ENCODE measurements at places on chromosomes 3 and 15.
A peak's percentile ranks its signal among the peaks of the same experiment; 100 is the strongest.

DNA sequence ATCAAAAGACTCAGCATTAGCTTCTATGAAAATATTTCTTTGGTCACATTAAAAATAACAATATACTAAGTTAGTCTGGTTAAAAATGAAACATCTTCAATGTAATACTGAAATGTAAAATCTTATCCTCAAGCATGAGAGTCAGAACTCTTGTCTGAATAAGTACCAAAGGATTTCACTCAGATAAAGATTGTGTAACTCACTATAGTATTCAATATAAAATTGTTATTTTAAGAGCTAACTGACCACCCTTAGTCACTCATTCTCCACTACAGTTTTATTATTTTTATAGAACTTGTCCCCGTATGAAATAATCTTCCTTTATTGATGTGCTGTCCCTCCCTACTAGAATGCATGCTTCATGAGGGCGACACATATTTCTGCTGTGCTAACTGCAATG, 426.3 kb downstream of the MECOM start:
- no peak for DNase-seq

GRCh38 chr3:63070476-63070810, 195.2 kb upstream of the CADPS start:
- no peak for DNase-seq

DNA sequence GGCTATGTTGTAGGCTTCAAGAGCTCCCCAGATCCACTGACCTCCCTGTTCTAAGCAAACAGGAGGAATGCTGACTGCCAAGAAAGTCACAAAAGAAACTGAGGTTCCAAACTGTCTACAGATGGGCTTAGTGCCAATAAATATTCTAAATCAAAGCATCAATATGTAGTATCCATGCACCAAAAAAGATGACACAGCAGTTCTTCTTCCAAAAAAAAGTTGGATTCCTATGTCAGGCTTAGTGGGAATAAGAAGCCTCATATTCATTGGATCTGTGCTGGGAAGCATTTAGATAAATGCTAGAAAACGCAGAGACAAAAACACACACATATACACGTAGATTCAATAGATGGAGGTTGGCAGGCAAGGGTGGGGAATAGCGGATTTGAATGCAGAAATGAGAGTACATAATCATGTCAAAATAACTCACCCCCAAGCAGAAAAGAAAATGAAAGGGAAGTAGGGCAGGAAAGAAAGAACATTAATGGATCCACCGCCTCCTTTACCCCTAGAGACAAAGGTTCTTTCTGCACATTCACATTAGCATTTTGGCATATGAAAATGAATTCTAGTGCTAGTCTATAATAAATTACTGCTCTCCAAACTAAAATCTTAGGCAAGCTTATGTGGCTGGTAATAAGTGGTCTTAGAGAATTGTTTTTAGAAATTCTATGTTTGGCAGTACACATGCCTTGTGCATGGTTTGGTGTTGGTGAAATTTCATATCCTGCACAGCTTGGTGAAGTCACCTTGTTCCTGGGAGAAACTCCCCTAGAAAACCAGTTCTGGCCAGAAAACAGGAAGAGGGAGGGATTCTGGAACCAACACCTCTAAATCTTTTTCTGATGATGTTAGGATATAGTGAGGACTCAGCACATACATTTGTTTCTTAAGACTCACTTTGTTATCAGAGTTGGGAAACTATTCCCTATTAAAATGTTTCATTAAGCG, 283.4 kb downstream of the LSAMP start:
- DNase-seq, result no peak

DNA sequence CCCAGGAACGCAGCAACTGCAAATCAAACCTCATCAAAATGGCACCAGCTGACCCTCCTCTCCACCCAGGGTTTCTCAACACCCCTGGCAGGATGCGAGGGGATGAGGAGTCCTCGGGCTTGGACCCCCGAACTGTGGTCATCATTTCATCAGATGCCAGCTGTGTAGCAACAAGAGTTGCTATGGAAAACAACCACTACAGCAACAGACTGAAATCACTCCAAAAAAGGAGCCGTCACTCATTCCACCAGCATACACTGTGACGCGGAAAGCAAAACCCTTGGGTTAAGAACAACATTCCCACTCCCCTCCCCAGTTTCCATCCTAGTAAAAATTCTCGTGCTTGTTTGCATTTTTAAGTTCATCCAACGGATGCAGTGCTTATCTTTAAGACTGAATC, 40.1 kb downstream of the VGLL4 start:
- no peak for DNase-seq

DNA sequence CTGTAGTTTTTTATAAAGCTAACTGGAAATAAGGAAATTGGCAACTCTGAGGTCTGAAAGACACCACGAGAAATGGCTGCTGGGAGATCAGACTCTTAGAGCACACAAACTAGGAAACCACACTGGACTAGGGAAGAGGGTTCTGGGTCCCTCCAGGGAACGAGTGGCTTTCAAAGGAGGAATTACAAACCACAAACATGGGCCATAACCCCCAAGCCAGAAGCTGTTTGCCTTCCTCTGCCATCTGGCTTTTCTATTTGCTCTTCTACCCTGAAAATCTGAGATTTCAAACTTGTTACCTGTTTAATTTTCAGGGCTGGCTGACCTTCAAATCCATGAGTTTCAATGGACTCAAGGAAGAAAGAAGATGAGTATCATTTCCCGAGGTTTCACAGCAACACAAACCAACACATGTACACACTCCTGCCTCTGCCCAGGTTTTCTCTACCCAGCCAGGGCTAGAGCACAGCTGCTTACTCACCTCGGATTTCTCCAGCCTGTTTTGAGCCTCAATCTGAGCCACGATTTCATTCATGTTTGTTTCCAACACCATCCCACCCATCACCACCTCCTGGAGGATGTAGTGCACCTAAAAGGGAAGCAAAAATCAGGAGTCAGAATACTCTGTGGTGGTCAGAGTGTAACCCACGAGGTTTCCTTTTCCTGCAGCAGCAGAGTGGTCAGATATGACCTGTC, 22.6 kb upstream of the ANPEP start:
- no peak for DNase-seq

DNA sequence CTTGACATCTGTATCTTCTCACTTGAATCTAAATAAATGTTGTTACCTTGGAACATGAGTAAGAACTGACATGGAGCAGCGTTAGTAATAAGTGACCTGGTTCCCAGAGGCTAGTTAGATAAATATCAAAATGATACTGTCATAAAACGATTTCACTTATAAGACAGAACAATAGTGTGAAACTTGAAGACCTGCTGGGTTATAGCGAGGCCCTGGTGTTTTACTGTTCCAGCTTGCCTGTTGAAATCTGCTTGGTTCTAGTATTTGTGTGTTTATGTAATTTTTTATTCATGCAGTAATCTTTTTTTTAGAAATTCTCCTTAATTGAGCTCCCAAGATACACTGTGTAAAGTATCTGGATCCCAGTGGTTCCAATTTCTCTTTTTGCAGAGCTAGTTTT, 129.4 kb downstream of the CACNA2D3 start:
- no peak for DNase-seq

DNA sequence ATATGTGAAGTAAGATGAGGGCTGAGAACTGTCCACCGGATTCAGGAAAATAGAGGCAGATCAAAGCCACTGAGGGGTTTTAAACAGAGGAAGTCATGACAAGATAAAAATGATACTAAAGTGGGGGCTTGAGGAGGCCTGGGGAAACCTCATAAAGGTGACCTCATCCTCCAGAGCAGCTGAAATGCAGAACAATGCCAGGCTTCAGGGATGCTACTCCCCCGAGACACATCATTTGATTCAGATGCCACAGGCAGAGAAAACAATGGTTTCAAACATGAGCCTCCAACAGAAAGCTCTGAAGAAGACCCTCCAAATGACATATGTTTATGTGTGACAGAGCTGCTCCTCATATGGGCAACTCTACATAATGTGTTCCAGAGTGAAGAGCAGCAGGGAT, 6.4 kb downstream of the CFAP20DC start:
- DNase-seq, result no peak

DNA sequence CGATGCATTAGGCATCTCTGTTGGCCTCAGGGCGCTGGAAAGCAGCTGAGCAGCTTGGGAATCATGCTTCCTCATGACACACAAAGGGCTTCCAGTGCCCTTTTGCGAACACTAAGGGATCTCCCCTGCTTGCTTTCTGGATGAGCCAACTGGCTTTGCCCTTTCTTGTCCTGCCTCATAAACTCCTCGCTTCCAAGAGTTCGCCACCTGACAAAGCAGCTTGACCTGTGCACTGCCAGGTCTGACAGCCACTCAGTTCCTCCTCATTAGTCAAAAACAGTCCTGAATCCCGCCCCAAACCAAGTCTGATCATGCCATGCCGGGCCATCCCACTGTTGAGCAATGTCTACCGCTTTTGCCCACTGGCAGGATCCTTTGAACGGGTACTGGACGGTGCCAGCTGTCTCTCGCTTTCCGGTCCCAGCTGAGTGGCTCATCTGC, 265.4 kb upstream of the LYSMD4 start:
- DNase-seq, result no peak

GRCh38 chr15:91499774-91500383, 353.6 kb upstream of the SLCO3A1 start:
- no peak for DNase-seq

DNA sequence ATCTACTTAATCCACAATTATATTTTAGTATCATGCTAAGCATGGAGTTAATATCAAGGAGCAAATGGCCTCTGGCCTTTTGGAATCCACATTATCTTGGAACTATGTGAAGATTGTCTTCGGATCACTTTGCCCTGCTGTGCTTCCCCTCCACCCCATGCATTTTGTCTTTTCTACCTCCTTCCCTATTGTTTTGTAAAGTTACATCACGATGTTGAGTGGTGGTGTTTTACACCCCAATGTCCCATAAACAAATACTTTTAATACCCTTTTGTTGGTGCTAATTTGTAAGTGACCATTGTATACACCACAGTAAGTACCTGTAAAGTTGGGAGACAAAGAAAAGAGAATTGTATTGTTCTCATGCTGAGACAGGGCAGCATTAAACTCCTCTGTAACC, 258.4 kb upstream of the ZNF717 start:
- DNase-seq, result no peak

GRCh38 chr3:45972534-45973402, 22.9 kb downstream of the FYCO1 start:
- no peak for DNase-seq

DNA sequence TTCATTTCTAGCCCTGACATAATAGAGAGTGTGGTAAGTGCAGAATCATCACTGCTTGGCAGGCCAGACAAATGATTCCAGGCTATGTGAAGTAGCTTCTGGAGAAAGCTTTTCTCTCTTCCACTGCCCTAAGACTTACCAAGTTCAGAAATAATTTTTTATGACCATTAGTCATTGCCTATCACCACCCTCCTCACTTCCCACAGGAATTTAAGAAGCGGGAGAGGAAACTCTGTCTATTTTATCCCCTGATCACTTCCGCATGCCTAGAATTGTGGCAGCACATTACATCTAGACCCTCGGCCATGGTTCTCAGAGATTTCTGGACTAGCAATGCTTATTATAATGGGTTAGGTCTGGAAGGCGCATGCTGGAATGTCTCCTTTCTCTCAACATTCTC, 397.8 kb upstream of the NR2F2 start:
- no peak for DNase-seq

DNA sequence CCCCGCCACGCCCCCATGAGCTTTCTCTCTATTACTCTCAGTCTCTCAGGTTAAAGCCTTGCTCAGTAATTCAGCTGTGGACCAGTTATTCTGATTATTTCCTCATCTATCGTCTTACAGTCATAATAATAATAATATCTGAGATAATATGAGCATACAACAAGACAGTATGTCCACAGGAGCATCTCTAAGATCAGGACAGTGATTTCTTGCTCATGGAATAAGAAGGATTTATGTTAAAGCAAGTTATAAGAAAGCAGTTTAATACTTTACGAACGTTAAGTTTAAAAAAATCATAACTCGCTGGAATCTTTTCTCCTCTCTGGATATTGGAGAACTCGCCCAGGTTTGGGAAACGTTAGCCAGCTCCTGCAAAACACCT, 643 bp upstream of the LMCD1 start:
- no peak for DNase-seq

GRCh38 chr15:78105476-78106241, 13.3 kb downstream of the SH2D7 start:
- no peak for DNase-seq

GRCh38 chr15:82045179-82045891, 483 bp downstream of the MEX3B start:
- no peak for DNase-seq

GRCh38 chr3:18246336-18247060, 178.6 kb downstream of the SATB1 start:
- DNase-seq, result no peak

DNA sequence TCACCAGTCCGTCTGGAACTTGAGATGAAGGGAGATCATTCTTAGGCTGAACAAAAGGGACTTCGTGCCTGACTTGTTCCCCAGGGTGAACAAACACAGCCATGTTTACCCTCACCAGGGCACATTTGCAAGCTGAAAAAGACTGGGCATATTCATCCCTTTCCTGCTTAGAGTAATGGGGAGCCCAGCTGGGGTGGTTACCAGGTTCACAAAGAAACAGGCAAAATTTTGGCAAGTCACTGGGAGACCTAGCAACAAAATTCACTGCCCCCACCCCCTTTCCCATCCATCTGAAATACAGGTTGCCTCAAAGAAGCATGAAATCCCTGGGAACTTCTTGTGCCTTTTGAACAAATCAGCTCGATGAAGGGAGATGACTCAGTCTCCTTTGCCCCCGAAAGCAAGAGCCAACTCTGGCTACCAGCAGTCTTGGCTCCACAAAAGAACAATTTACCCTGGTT, 775.0 kb downstream of the SQOR start:
- DNase-seq, result no peak

DNA sequence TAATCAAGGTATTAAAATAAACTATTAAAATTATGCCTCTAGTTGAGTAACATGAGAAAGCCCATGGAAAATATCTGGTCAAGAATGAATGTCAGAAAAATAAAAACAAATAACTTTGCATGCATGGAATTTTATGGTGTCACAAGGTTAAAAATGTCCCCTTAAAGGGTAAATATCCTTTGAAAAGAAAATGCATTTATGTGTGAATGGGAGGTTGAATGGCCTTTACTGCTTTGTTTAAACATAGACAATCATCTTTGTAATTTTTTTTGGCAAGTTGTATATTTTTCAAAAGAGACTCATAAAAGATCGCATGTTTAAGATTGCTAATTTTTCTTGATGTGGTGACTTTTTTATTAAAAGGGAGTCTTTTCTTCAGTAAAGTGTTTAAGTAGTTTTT, 564.2 kb downstream of the NR2F2 start:
- no peak for DNase-seq

- no peak for DNase-seq
These were observed 1.2 kb downstream of the SH3BP5 start for GRCh38 chr3:15331072-15331605.

DNA sequence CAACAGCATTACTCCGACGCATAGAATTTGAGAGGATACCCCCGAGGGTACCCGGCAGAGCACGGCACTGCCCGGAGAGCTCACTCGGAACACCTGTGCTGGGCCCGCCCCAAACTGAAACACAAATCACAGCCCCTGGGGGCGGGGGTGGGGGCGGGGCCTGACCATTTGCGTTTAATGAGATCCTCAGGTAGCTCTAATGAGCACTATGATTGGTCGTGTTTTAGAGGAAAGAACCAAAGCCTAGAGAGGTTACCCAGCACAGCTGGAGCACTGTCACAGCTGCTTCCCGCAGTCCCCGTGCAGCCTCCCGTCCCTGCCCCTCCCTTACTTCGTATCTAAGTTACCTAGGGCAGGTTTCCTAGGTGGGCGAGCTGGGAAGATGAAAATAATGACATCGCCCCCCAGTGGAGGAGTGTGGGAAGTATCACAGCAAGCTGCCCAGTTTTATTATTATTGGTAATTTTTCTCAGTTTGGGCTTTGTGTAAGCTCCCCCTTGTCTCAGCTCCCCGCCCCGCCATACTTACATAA, 187.1 kb downstream of the PDE8A start:
- DNase-seq, result peak; percentile 35

- no peak for DNase-seq
These were observed 580.2 kb downstream of the NLGN1 start for GRCh38 chr3:173977747-173978146.
